ENCODE measurements at places on chromosomes 1 and 21. TPM values are rescaled to one million over a fixed set of nuclear protein-coding genes. Genes with fewer than 3 reads are reported as not detected.

GRCh38 chr1:106651028-106651762, 405.3 kb upstream of the PRMT6 start:
- no peak overlapping the region for H3K4me3 ChIP-seq
- no peak for DNase-seq
- no peak overlapping the region for H3K27ac ChIP-seq

- no peak overlapping the region for H3K4me3 ChIP-seq
- no peaks in the 10 kb centered on the region for H3K36me3 ChIP-seq
- no peaks in the 10 kb centered on the region for H3K27me3 ChIP-seq
- no peak for DNase-seq
- H3K27ac ChIP-seq, result peak overlapping the region; percentile 5
- no peaks in the 10 kb centered on the region for H3K4me1 ChIP-seq
Measured at GRCh38 chr1:40059960-40060750, 19.6 kb downstream of the CAP1 start.

DNA sequence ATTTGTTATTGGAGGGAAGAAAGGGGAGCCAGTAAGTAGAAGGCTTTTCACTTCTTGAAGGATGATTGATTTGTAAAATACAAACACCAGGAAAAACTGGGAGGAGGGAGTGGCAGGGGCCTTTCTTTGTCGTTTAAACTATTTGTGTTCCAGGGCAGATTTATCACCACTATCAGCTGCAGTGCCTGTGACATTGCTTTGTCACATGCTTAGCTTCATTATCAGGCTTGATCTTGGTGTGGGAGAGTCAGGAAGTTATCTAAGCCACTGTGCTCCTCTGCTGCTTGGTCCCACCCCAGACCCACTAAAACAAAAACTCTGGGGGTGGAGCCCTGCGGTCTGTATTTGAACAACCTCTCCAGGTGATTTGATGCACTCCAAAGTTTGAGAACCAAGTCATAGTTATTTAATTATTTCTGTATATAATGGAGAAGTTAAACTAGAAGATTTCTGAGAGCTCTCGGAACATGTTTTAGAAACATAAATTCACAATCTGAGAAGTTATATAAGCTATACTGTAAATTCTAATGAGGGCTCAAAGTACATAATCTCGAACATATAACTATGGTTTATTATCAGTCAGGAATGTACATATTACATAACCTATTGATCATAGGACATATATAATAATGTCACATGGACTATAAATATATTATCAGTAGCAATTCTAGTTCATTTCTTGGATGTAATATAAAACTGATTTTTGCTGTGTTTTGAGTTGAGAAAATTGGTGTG, 87.9 kb downstream of the CDC14A start:
- H3K27ac ChIP-seq, result no peak overlapping the region
- H3K4me1 ChIP-seq, result peaks cover 4% of the 10 kb centered on the region
- no peaks in the 10 kb centered on the region for H3K36me3 ChIP-seq
- no peak for DNase-seq
- no peak overlapping the region for H3K4me3 ChIP-seq

GRCh38 chr1:119816407-119816806, 5.1 kb upstream of the REG4 start:
- no peaks in the 10 kb centered on the region for H3K4me1 ChIP-seq
- no peaks in the 10 kb centered on the region for H3K27me3 ChIP-seq
- DNase-seq, result no peak
- no peaks in the 10 kb centered on the region for H3K36me3 ChIP-seq
- H3K4me3 ChIP-seq, result no peak overlapping the region

- H3K4me3 ChIP-seq, result no peak overlapping the region
- no peaks in the 10 kb centered on the region for H3K4me1 ChIP-seq
- DNase-seq, result no peak
- H3K27ac ChIP-seq, result no peak overlapping the region
- H3K36me3 ChIP-seq, result no peaks in the 10 kb centered on the region
Measured at GRCh38 chr1:20636785-20637347, 3.6 kb downstream of the PINK1 start.

DNA sequence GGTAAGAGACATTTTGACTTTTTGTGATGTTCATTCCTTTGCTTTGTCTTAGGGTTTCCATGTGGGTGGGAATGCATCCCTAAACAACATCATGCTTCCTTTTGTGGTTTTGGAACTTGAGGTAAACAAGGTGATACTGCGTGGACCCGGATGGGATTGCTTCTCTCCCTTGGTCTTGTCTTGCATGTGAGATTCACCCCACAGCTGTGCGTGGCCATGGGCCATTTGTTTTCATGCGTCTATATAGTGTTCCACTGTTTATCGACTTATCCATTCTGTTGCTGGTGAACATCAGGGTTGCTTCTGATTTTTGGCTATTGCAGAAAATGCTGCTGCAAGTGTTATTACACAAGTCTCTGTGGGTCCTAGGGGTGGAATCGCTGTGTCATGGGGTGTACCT, 21.1 kb downstream of the CRYAA start:
- H3K4me3 ChIP-seq, result no peak overlapping the region
- H3K4me1 ChIP-seq, result no peaks in the 10 kb centered on the region
- no peak for DNase-seq
- H3K36me3 ChIP-seq, result no peaks in the 10 kb centered on the region
- no peak overlapping the region for H3K27ac ChIP-seq

- no peaks in the 10 kb centered on the region for H3K27me3 ChIP-seq
- no peak overlapping the region for H3K27ac ChIP-seq
- H3K36me3 ChIP-seq, result no peaks in the 10 kb centered on the region
- no peak overlapping the region for H3K4me3 ChIP-seq
Measured at GRCh38 chr1:212690816-212691403, 8.7 kb downstream of the BATF3 start.

DNA sequence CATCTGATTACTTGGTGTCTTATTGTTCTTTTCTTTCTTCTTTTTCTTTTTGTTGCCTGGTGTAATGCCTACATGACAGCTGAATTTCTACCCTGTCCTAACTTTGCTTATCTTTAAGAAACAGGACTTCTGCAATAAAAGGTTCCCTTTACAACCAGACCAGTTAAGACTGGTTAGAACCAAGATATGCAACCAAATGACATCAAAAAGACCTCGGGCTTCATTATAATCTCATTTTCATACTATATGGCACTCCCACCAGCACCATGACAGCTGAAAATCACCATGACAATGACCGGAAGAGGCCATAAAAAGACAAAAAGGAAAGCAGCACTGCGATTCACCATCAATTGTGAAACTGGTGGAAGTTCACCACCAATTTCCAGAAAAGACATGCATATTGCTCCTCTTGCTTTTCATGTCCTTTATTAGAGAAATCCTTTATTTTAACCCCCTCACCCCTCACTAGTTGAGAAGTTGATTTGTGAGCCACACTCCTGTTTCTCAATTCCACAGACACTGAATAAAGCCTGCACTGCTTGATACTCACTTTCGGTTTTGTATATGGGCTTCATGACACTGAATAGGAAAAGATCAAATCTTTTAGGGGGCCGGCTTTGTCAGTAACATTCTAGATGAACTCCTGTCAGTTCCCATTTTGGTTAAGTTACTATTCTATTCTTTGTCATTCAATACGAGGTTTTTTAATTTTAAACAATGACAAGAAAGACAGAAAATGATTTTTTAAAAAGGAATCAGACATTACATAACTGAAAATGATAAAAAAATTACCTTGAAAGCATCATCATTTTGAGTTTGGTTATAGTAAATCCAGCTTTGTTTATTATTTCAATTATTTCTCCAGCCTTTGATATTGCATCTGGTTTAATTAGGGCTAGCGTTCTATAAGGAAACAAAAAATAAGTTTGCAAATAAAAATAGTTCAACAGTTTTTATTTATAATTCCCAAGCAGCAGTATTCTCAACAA, 58.1 kb downstream of the NME7 start:
- H3K4me1 ChIP-seq, result no peaks in the 10 kb centered on the region
- no peak for DNase-seq
- H3K27ac ChIP-seq, result no peak overlapping the region

- peaks cover 7% of the 10 kb centered on the region for H3K4me1 ChIP-seq
- H3K27me3 ChIP-seq, result peaks cover 18% of the 10 kb centered on the region
- no peaks in the 10 kb centered on the region for H3K36me3 ChIP-seq
- no peak overlapping the region for H3K27ac ChIP-seq
- DNase-seq, result no peak
Measured at GRCh38 chr1:119002028-119002686, 14.0 kb upstream of the TBX15 start.

- no peaks in the 10 kb centered on the region for H3K4me1 ChIP-seq
- H3K36me3 ChIP-seq, result no peaks in the 10 kb centered on the region
- H3K4me3 ChIP-seq, result no peak overlapping the region
- H3K27me3 ChIP-seq, result no peaks in the 10 kb centered on the region
Measured at GRCh38 chr1:52204696-52205095, 62.8 kb downstream of the ZFYVE9 start.

GRCh38 chr1:184881941-184882913, 92.1 kb downstream of the NIBAN1 start:
- H3K4me3 ChIP-seq, result no peak overlapping the region
- H3K36me3 ChIP-seq, result no peaks in the 10 kb centered on the region
- no peaks in the 10 kb centered on the region for H3K4me1 ChIP-seq
- no peaks in the 10 kb centered on the region for H3K27me3 ChIP-seq
- peak; percentile 54 for DNase-seq

DNA sequence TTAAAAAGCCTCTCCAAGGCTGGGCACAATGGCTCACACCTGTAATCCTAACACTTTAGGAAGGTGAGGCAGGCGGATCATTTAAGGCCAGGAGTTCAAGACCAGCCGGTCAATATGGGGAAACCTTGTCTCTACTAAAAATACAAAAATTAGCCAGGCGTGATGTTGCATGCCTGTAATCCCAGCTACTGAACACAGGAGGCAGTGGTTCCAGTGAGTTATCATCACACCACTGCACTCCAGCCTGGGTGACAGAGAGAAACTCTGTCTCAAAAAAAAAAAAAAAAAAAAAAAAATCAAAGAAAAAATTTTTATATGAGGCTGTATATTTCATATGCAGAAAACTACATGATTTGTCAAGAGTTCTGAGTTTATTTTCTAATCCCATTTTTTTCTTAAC, 1107.1 kb upstream of the TMPRSS15 start:
- H3K4me3 ChIP-seq, result no peak overlapping the region
- no peaks in the 10 kb centered on the region for H3K27me3 ChIP-seq
- H3K4me1 ChIP-seq, result no peaks in the 10 kb centered on the region
- H3K27ac ChIP-seq, result no peak overlapping the region

DNA sequence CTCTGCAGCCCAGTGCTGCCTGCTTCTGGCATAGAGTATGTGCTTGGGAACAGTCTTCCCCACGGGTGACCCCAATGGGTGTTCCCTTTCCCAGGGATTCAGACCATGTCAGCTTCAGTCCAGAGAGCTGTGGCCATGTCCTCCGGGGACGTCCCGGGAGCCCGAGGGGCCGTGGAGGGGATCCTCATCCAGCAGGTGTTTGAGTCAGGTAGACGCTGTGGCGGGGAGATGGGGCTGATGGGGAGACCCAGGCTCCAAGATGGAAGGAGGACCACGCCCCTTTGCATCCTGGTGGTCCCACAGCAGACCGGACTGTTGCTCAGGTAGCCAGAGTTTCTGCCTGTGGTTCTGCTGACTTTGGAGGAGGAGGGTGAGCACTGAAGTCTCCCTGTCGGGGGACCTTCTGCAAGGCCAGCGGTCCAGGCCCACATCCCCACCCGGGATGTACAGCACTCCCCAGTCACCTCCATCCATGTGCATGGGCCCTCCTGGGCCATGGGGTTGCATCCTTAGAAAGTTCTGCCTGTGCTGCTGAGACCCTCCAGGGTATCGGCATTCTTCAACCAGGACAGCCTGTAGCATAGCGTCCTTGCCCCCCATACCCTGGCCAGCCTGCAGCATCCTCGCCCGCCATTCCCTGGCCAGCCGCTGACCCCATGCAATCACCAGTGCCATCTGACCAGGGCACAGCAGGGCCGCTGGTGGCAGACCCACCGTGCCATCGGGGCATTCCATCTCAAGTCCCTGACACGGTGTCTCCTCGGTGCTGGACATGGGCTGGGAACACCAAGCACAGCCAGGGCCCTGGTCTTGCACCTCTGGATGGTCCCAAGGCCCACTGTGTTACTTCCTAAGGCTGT, 2.8 kb downstream of the AIRE start:
- no peaks in the 10 kb centered on the region for H3K27me3 ChIP-seq
- H3K4me1 ChIP-seq, result no peaks in the 10 kb centered on the region
- no peaks in the 10 kb centered on the region for H3K36me3 ChIP-seq
- DNase-seq, result no peak
- no peak overlapping the region for H3K27ac ChIP-seq
- H3K4me3 ChIP-seq, result no peak overlapping the region

DNA sequence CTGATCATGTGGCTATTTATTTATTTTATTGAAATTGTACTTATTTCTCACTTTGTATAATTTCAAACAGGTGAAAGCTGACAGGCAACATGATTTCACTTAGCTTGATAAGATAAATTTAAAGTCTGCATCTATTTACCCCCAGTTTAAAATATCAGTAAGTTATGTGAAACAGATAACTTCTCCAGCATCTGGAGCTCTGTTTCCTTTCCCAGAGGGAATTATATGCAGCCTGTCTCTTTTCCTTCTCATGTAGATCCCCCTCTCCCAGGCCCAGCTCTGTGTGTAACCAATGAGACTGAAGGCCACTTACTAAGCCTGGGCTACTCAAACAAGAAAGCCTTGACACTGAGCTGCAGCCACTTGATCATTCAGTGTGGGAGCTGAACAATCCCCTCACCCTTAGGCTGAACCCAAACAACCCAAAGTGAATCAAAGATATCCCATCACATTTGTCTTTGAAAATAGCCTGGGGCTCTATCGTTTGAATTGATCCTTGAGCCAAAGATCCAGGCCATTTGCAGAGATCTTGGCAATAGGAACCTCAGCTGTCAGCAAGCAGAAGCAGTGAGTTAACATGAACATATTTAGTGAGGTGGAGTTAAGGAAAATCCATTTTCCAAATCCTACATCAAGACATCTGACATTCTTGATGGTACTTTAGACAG, 383.9 kb downstream of the TGFB2 start:
- no peak overlapping the region for H3K4me3 ChIP-seq
- H3K4me1 ChIP-seq, result no peaks in the 10 kb centered on the region
- no peaks in the 10 kb centered on the region for H3K27me3 ChIP-seq
- H3K27ac ChIP-seq, result no peak overlapping the region

DNA sequence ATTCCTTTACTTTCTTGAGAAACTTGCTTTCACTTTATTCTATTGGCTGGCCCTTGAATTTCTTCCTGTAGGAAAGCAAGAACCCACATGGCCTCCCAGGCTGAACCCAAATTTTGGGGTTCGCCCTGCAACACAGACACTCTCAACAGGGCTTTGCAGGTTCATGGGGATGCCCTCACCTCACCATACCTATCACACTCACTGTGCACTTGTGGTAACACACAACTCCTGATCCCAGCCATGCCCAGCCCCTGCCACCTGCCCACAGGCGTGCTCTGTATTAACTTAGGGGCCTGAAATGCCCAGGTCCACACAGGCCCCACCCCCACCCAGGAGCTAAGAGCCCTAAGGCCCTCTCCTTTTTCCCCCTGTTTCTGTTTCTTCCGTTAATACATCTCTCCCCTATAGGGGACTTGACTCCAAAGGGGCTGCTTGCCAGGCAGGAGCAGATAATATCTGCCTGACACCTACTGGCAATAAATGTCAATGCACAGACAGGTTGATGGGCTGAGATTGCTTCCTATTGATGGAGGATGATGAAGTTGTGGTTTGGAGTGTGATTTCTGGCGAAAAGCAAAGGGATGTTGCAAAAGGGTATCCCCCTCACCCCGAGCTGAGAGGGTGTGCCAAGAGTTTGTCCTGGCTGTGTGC, 171.5 kb downstream of the AJAP1 start:
- no peak overlapping the region for H3K27ac ChIP-seq
- no peaks in the 10 kb centered on the region for H3K27me3 ChIP-seq
- no peaks in the 10 kb centered on the region for H3K36me3 ChIP-seq
- DNase-seq, result no peak
- no peak overlapping the region for H3K4me3 ChIP-seq
- H3K4me1 ChIP-seq, result no peaks in the 10 kb centered on the region

Gene VN1R5
- not detected for total RNA-seq

Gene SIM2
- total RNA-seq, result 0.21 TPM

Gene PLD5
- total RNA-seq, result 2.4 TPM

Gene FALEC
- not detected for total RNA-seq

Gene CNTN2
- total RNA-seq, result not detected

Gene AK2
- total RNA-seq, result 47.6 TPM

Gene NR1I3
- total RNA-seq, result not detected

Data from uterus (tissue), 4 donors.